Left ventricle myocardium inferior (tissue), 1 donor: ENCODE measurements at places on chromosomes 16 and 17. TPM values are rescaled to one million over a fixed set of nuclear protein-coding genes. Genes with fewer than 3 reads are reported as not detected.

GRCh38 chr17:74515941-74516340, 15.3 kb downstream of the CD300LB start:
- no peak for DNase-seq

DNA sequence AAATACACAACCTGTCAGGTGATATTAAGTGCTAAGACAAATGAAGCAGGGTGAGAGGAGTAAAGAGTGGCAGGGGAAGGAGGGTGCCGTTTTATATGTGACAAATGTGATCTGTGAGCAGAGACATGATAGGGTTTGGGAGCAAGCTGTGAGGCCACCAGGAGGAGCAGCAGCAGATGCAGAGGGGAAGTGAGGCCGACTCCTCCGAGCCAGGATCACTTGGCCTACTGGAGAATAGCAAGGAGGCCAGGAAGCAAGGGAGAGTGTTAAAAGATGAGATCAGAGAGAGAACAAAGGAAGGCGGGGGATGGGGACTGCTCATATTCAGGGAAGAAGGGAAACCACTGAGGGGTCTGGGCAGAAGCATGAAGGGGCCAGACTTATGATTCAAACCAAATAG, 129.4 kb downstream of the TANGO6 start:
- DNase-seq, result no peak

DNA sequence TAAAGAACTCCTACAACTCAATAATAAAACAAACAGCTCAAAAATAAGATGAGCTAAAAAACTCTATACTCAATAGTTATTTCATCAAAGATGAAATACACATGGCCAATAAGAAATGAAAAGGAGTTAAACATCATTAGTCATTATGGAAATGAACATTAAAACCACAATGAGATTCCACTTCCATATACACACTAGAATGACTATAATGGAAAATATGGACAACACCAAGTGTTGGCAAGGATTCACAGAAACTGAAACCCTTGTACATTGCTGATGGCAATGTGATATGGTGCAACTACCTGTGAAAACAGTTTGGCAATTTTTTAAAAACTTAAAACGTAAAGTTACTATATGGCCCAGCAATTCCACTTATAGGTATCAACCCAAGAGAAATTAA, 91.4 kb downstream of the GRIN2A start:
- no peak for DNase-seq

- no peak for DNase-seq
Observed at GRCh38 chr16:79931721-79932120, 331.2 kb upstream of the MAF start.

DNA sequence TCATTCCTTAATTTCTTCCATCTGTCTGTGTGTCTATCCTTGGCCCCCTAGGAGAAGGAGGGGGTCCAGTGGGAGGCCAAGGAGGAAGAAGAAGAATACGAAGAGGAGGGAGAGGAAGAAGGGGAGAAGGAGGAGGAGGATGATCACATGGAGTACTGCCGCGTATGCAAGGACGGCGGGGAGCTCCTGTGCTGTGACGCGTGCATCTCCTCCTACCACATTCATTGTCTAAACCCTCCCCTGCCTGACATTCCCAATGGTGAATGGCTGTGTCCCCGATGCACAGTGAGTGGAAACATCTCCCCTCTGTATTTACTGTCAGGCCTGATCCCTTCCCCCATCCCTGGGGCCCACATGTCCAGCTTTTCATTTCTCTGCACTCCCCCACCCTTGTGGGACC, 6.3 kb downstream of the CHD3 start:
- DNase-seq, result no peak

- peak; percentile 29 for DNase-seq
Observed at GRCh38 chr17:43545383-43545632, 832 bp downstream of the ETV4 start.

DNA sequence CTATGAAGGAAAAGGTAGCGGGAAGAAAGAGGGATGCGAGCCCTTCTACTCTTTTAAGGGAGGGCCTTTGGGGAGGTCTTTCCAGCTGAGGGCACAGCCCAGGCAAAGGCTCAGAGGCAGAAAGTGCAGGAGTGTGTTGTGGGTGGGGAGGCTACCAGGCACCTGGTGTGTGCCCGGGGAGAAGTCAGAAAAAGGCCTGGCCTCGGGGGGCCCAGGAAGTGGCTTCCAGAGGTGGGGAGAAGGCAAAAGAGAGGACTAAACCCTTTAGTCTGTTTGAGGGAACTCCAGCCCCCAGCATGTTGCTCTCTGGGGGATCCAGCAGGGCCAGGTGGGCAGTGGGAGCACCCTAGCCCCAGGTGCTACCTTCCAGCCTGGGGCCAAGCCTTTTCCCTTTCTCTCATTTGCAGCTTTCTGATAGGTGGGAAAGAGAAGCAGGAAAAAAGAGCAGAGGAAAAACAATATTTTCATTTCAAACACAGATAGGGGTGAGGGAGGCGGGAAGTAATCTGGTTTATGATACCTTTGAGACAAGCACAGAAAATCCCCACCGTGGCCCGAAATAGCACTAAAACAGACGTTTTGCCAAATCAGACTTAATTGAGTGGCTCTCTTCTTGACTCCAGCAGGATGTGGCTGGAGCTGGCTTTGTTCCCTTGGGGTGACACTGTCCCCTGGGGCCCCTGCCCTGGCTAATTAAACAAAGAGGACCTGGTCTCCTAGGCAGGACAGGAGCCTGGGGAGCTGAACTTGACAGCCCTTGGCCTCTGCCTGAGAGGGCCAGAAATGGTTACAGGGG, 10.4 kb downstream of the RAI1 start:
- DNase-seq, result no peak

DNA sequence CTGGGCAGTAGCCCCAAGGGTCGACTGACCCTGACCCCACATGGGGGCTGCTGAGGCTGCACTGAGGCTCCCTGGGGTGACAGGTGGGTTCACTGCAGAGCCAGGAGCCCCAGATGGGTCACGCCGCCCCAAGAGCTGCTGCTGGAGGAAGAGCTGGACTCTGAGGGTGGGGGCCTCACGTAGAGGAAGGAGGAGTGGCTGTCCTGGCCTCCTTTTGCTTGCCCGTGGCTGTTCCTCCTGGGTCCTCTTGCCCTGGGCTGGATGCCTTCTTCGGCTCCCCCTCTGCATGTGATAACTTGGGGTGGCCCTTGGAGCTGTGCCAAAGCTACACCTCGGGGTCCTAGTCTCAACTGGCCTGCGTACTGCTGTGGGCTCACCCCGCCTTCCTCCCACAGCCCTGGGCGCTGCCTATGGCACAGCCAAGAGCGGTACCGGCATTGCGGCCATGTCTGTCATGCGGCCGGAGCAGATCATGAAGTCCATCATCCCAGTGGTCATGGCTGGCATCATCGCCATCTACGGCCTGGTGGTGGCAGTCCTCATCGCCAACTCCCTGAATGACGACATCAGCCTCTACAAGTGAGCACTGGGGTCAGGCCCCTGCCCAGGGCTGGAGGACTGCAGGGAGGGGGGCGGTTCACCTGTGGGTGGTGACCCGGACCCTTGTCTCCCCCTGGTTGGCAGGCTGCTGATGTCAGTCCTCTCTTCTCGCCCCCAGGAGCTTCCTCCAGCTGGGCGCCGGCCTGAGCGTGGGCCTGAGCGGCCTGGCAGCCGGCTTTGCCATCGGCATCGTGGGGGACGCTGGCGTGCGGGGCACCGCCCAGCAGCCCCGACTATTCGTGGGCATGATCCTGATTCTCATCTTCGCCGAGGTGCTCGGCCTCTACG, 1.1 kb upstream of the AMDHD2 start:
- no peak for DNase-seq

Gene CDH8
- total RNA-seq, result 0.14 TPM

Gene PSKH1
- 19.5 TPM for total RNA-seq

GRCh38 chr17:17151962-17152361, 54.2 kb downstream of the PLD6 start:
- peak; percentile 88 for DNase-seq

DNA sequence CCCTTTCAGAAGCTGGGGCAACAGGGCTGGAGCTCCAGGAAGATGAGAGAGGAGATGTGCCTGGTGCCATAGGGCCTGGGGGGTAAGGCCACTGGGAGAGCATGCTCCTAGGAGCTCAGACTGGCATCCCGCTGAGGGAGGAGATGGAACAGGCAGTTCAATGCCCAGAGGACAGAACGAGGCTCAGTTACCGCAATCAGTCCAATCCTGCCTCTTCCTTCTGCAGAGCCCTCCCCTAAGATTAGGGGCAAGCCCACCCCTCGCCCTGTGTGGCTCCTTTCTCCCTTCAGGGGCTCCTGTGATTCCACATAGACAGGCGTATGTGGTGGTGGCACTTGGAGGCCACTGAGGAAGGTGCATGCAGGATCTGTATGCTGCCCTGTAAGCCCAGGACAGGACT, 2.4 kb downstream of the CCDC42 start:
- no peak for DNase-seq

- no peak for DNase-seq
Observed at GRCh38 chr17:39612291-39612894, 4.7 kb upstream of the NEUROD2 start.

GRCh38 chr16:48539485-48540221, 70.3 kb downstream of the N4BP1 start:
- no peak for DNase-seq

GRCh38 chr17:49573510-49574322, 2.0 kb upstream of the NXPH3 start:
- DNase-seq, result no peak

Gene KCNG4
- not detected for total RNA-seq

DNA sequence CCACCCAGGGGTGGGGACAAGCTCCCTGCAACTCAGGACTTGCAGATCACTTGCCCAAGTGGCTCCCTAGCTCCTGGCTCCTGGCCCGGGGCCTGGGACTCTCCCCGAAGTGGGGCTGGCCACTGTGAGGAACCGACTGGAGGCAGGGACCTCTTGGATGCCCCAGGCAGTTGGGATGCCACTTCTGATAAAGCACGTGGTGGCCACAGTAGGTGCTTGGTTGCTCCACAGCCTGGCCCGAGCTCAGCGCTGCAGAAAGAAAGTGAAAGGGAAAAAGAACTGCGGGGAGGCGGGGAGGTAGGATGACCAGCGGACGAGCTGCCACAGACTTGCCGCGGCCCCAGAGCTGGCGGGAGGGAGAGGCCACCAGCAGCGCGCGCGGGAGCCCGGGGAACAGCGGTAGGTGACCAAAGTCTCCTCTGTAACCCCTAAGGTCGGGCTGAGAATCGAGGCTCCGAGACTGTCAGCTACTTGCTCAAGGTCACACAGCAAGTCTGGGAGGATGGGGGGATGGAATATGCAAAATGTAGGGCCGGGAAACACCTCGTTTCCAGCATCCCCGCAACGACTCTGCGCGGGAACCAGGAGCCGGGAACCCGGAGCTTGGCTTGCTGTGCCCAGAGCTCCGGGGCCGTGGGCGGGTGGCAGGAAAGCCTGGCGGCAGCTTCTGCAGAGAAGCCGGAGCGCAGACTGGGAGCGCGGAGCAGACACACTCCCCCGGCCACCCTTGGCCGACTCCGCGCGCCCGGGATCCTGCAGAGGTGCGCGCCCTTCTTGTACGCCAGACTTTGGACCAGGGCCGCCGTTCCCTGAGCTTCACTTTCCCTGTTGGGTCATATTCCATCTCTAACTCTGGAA, 1.9 kb downstream of the CIITA start:
- peak; percentile 51 for DNase-seq

DNA sequence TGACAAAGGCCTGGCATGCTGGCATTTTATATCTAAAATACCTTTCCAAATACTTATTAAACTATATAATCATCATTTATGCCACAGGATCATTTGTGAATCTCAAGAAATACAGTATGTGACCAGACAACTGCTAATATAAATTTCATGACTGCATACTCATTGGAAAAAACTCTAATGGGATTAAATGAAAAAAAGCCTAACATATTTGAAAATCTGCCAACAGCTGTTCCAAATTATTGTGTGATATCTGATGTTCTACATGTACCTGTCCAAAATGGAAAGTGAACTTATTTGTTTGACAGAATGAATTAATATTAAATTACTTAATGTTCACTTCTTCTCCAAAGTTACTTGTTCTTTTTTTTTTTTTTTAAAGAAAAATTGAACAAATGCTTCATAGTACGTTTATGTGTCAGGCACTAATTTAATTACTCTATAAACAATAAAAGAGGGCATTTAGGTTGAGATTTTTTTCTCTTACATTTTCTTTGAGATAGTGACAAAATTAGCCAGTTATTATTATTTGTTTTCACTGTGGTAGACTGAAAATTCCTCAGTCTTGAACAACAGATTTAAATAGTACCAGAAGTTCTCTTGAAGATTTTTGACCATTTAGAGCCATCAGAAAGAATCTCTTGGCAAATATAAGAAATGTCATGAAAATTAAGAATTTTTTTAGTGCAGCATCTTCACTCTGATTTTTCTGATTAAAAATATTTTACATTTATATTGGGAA, 114.0 kb downstream of the FTO start:
- DNase-seq, result no peak

GRCh38 chr16:21324267-21324666, 46.2 kb upstream of the CRYM start:
- no peak for DNase-seq

DNA sequence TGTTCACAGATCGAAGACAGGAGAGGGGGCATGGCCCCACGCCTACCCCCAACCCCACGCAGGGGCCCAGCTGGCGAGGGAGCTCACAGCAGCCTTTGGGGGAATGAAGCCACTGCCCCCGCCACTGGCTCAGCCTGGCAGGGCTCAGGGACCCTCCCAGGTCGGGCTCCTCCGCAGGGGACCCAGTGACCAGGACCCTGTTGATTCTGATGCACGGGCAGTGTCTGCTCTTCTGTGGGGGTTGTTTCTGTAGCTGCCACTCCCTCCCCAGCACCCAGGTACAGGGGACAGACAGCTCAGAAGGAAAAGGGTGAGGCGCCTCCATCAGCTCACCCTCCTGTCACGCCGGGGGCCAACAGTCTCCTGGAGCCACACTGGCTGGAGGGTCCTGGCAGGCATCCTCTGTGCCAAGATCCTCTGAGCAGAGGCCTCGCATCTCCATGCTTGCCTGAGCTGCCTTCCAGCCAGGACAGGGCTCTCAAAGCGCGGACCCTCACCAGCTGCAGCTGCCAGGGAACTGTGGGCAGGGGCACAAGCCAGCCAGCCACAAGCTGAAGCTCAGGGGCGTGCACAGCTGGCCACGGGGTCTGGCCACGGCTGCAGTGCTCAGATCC, 49.1 kb downstream of the ZNF778 start:
- DNase-seq, result no peak

Gene DDX5
- 326 TPM for total RNA-seq

- no peak for DNase-seq
Observed at GRCh38 chr17:32742681-32743538, 134.0 kb downstream of the MYO1D start.

GRCh38 chr17:20979792-20980083, 63.1 kb downstream of the USP22 start:
- no peak for DNase-seq

- DNase-seq, result peak; percentile 61
Observed at GRCh38 chr17:50289991-50290702, 15.9 kb downstream of the TMEM92 start.

- DNase-seq, result no peak
Observed at GRCh38 chr17:30132615-30133014, 16.0 kb downstream of the NSRP1 start.

Gene MYH1
- 0.14 TPM for total RNA-seq
